MG63 (cell line): ENCODE measurements at places on chromosomes 4 and X. TPM values are rescaled to one million over a fixed set of nuclear protein-coding genes. Genes with fewer than 3 reads are reported as not detected.
A peak's percentile ranks its signal among the peaks of the same experiment; 100 is the strongest.

- no peak for DNase-seq
These were observed 39.1 kb upstream of the NPFFR2 start for GRCh38 chr4:71992571-71993312.

NAT8L gene
- 2.0 and 4.3 TPM in 2 replicates for total RNA-seq

DNA sequence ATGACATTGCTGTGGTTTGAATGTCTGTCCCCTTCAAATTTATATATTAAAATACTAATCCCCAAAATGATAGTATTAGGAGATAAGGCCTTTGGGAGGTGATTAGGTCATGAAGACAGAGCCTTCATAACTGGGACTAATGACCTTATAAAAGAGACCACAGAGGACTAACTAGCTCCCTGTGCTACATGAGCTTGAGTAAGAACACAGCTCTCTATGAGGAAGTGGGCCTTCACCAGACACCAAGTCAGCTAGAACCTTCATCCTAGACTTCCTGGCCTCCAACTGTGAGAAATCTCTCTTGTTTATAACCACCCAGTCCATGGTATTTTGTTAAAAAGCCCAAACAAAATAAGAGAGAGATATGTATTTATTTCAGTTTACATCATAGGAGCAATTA is 242.2 kb upstream of the CTSO start:
- no peak for DNase-seq

DNA sequence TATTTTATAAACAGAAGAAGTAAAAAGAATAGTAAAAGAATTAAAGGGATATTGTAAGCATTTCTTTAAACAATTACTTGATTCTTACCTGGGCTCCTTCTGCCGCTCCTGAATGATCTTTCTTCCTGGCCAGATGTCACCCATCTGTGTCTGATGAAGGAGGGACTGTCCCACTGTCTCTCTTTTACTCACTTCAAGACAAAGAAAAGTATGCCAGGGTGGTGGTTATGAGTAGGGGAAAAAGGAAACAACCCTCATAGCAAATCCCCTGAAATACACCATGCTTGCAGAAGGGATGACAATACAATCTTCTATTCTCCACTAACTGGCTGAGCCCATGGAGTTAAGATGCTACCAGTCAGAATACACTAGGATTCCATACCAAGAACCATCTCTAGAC is 31.1 kb downstream of the SYTL4 start:
- DNase-seq, result no peak

SH3TC1 gene
- 2.5 and 7.4 TPM in 2 replicates for total RNA-seq

DNA sequence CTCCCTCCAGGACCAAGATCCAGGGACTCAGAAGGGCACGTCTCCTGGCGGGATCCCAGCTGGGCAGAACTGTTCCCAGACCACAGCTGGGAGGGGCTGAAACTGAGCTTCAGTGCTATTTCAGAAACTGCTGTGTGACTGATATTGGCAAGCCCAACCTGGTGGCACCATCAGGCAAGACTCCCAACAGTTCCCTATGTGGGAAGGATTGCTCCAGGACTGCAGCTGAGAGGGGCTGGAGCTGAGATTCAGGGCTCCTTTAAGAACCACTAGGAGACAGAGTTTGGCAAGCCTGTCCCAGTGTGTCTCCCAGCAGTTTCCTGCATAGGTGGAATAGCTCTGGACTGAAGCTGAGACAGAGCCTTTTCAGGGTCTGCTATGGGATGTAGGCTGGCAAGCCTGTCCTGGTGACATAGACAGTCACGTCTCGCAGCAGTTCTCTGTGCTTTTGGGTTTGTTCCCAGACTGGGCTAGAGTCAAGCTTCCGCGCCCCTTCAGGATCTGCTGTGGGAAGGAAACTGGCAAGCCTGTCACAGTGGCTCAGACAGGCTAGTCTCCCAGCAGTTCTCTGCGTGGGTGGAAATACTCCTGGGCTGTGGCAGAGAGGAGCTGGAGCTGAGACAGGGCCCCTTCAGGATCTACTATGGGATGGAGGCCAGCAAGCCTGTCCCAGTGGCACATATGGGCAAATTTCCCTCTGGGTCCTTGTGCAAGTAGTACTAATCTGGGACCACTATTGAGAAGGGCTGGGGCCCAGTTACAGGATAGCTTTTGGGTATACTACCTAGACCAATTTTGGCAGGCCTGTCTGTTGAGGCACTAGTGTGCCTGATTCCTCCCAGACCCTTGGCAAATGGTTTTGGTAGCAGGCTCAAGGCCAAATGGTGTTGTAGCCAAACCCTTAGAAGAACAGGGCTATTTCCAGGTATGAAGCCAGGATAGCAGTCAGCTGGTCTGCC is 20.2 kb upstream of the MED14 start:
- peak; percentile 63 for DNase-seq

DNA sequence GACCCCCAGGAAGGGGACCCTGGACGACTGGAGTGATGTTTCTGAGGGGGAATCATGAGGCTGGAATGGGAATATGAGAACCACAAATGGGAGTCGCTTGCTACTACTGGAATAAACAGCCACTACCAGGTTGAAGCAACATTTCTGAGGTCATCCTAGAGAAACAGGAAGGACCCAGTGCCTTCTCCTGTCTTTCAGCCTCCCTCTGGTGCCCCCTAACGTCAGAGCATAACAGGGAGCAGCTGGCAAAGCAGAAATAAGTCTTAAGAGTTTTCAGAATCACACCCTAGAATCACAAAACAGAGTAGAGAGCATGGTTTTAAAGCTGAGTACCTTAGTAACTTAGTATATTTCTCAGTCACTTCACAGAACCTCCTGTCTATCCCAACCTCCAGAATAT is 347.8 kb upstream of the PITX2 start:
- DNase-seq, result peak; percentile 41

RBM3 gene
- 291 and 416 TPM in 2 replicates for total RNA-seq
